Esophagus squamous epithelium (tissue), 5 donors: ENCODE measurements at places on chromosomes 2 and 18.

DNA sequence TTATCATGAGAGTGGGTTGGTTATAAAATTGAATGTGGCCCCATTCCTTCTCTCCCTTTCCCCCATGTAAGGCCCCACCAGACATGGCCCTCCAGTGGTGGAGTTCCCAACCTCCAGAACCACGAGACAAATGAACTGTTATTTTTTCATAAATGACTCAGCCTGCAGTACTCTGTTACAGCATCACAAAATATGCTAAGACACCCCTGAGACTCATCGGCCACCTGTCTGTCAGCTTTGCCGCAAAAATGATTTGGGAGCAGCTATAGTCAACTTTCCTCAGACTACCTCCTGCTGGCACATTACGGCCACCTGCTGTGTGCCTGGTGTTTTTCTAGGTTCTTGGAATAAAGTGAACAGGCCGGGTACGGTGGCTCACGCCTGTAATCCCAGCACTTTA, 21.4 kb upstream of the C1QL2 start:
- no peak for DNase-seq
- no peaks in the 10 kb centered on the region for H3K36me3 ChIP-seq
- no peak overlapping the region for H3K4me3 ChIP-seq
- no peak overlapping the region for H3K27ac ChIP-seq
- H3K27me3 ChIP-seq = no peaks in the 10 kb centered on the region

DNA sequence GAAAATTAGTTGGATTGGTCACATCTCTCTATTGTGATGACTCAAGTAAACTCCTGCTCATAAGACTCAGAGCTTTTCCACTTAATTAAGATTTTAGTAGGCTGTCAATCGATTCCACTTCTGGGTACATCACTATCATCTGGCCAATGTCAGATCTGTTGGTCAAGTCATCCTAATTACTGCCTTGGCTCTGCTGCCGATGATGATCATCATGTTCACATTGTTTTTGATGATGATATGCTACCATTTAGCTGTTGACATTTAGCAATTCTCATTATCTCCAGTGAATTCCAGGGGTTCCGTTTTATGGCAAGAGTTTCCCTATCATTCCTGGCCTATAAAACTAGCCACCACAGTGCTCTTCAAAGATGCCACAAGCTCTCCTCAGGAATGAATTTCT, 253.4 kb downstream of the IKZF2 start:
- H3K36me3 ChIP-seq = no peaks in the 10 kb centered on the region
- H3K27me3 ChIP-seq = no peaks in the 10 kb centered on the region
- no peak overlapping the region for H3K4me3 ChIP-seq

GRCh38 chr2:236569573-236569973, at the start of gene ACKR3:
TSS of gene ACKR3 (plus strand) at chr2:236569825. CDS start at chr2:236580466, 10,641 bp downstream.
- peak; percentile 51 for DNase-seq
- H3K36me3 ChIP-seq = no peaks in the 10 kb centered on the region
- H3K27ac ChIP-seq = peak within 1 kb of the TSS; percentile 86
- H3K4me1 ChIP-seq = peaks cover 78% of the 10 kb centered on the region
- no peaks in the 10 kb centered on the region for H3K27me3 ChIP-seq

GRCh38 chr18:30234755-30235154, 807.8 kb downstream of the DSC3 start:
- no peaks in the 10 kb centered on the region for H3K4me1 ChIP-seq
- no peaks in the 10 kb centered on the region for H3K27me3 ChIP-seq
- DNase-seq = no peak
- no peak overlapping the region for H3K4me3 ChIP-seq

DNA sequence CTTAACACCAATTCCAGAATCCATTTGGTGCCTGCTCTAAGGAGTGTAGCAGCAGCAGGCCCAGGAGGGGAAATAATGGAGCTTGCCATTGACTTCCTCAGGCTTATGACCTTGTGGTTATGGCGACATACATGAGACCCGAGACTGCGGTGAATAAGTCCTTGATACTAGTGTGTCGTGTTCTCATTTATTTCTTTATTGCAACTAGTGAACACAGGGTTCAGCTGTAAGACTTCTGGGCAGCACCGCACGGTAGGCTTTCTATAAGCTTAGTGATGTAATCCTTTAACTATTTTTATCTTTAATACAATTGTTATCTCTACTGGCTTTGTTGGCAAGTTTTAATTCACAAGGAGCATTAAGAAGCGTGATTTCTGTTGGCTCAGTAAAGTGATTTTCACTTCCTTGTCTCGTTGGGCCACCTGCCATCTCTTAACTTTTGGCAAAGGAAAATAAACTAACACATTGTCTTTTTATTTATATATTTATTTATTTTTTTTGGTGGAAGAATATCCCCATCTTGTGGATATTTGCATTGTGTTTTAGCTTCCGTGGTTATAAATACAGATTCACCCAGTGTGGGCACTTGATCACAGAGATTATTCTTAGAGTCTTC, 139.8 kb downstream of the LTBP1 start:
- H3K27ac ChIP-seq = peak overlapping the region; percentile 28
- H3K27me3 ChIP-seq = no peaks in the 10 kb centered on the region
- no peak for DNase-seq
- H3K36me3 ChIP-seq = no peaks in the 10 kb centered on the region
- H3K4me1 ChIP-seq = peaks cover 12% of the 10 kb centered on the region

- H3K4me3 ChIP-seq = no peak overlapping the region
- H3K27ac ChIP-seq = peak overlapping the region; percentile 11
- H3K4me1 ChIP-seq = no peaks in the 10 kb centered on the region
- H3K36me3 ChIP-seq = no peaks in the 10 kb centered on the region
- H3K27me3 ChIP-seq = no peaks in the 10 kb centered on the region
- DNase-seq = no peak
These were observed 38.7 kb downstream of the RALBP1 start for GRCh38 chr18:9513971-9514512.

DNA sequence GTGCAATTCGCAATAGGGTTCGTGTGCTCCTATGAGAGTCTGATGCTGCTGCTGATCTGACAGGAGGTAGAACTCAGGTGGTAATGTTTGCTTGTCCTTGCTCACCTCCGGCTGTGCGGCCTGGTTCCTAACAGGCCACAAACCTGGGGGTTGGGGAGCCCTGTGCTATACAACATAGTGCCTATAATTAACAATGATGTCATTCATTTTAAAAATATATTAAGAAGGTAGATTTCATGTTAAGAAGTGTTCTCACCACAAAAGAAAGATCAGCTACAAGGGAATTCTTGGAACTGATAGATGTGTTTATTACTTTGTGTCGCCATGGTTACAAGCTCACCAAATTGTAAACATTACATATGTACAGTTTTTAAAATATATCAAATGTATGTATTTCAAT, 200.5 kb downstream of the GRB14 start:
- no peaks in the 10 kb centered on the region for H3K36me3 ChIP-seq
- H3K27ac ChIP-seq = no peak overlapping the region
- DNase-seq = no peak
- no peaks in the 10 kb centered on the region for H3K27me3 ChIP-seq

DNA sequence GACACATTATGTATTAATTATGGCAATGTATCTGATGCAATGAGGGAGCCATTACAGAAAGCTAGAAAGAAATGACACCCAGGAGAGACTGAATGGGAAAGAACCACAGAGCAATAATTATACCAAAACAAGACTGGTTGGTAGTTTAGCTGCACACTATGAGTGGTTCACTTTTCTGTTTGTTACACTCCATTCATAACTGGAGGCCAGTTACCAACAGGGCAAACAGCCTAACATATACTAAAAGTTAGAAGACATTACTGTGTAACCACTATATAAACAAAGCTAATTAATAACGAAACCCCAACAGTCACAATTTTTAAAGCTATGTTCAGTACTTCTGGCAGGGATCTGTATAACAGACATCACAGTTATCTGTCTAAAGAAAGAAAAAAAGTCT, 49.4 kb downstream of the NBAS start:
- H3K36me3 ChIP-seq = no peaks in the 10 kb centered on the region
- DNase-seq = no peak
- no peaks in the 10 kb centered on the region for H3K4me1 ChIP-seq
- no peaks in the 10 kb centered on the region for H3K27me3 ChIP-seq
- H3K4me3 ChIP-seq = no peak overlapping the region
- no peak overlapping the region for H3K27ac ChIP-seq

- no peak overlapping the region for H3K4me3 ChIP-seq
- H3K4me1 ChIP-seq = no peaks in the 10 kb centered on the region
- no peak overlapping the region for H3K27ac ChIP-seq
These were observed 39.8 kb downstream of the TTN start for GRCh38 chr2:178767094-178768060.
